Activated CD4-positive, alpha-beta memory T cell treated with anti-CD3 and anti-CD28 coated beads for 36 hours (primary cell): ENCODE measurements at places on chromosomes 12 and 14.

DNA sequence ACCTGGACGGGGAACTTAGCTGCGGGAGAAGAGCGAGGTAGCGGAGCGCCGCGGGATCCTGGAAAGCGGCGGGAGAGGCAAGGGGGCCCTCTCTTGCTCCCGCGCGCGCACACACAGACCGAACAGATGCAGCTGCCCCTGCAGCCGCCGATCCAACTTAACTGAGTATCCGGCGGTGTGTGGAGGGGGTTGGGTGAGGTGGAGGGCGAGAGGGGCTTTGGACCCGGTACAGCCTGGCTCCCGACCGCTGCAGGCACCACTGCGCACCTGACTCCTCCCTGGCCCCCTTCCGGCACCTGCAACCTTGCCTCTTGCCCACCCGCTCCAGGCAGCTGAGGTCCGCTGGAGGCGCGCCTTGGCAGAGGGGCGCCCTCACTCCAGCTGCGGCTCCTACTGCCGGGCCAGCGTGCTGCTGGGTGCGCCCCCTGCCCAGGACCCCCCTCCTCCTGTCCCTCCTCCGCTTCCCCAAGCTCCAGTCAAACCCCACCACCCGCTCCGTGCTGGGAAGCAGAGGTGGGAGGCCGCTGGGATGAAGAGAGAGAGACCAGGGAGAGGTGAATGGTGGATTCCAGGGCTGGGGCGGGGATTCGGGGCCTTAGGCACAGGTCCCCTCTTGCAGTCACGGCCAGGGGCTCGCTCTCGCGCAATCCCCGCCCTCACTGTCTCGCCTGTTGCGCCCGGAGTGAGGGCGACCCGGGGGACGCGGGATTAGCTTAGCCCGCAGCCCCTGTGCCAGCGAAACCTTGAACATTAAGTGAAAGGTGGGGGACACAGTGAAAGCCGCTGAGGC, 2.6 kb downstream of the DIO3 start:
- DNase-seq: no peak

DNA sequence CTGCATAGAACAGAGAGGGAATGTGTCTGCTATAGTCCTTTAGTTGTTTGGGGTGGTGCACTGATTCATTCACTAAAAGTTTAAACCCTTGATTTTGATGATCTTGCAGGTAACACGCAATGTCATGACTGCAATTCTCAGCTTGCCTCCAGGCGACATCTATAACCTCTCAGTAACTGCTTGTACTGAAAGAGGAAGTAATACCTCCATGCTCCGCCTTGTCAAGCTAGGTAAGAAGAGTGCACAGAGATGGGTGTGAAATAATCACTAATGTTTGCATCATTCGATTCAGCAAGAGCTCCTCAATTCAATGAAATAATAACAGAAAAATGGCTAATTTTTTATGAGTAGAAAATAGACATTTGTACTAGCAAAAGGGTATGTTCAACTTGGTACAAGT, 203.7 kb downstream of the PTPRO start:
- DNase-seq: no peak

GRCh38 chr14:43361751-43362150, 1145.3 kb downstream of the FSCB start:
- no peak for DNase-seq

DNA sequence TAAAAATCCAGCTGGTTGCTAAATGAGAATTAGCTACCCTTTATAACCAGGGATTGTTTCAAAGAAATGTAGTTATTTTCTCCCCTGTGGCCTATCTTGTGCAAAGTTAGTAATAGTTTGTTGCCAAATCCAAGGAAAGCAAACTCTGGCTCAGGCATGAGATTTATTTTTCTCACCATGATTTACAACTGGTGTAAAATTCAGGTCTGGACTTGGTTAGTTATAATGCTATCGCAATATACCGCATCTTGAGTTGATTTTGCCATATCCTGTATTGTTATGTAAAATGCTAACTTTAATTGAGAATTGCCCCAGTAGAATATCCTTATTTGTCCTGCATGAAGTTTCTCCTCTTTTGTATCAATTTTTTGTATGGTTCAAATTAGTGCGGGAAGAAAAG, 135.5 kb downstream of the CRADD start:
- no peak for DNase-seq

GRCh38 chr14:94046696-94047250, 20.6 kb downstream of the OTUB2 start:
- peak; percentile 7 for DNase-seq

DNA sequence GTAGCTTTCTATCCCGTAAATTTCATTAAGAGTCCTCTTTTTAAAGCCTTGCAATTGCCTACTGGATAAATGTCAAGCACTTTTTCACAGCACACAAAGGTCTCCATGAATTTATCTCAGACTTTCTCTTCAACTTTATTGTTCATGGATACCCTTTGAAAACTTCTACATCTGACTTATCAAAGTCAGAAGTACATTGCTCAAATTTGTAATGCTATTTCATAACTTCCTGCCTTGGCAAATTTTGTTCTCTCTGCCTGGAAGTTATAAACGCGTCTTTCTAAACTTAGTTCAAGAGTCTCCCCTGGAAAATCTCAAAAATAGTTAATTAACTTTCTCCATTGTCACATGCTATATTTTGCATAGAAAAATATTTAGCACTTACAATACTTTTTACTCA, 55.9 kb upstream of the RERGL start:
- DNase-seq: no peak

- no peak for DNase-seq
Observed at GRCh38 chr12:124607681-124608425, 40.4 kb upstream of the NCOR2 start.

- DNase-seq: peak; percentile 74
Observed at GRCh38 chr12:90253674-90254181, 545.1 kb upstream of the ATP2B1 start.
